Thoracic aorta (tissue), 2 donors: ENCODE measurements at places on chromosomes 13 and 19. TPM values are rescaled to one million over a fixed set of nuclear protein-coding genes. Genes with fewer than 3 reads are reported as not detected.

GRCh38 chr19:7386308-7386707 lies 37.6 kb downstream of the ARHGEF18 start:
- no peaks in the 10 kb centered on the region for H3K4me1 ChIP-seq
- no peak overlapping the region for H3K4me3 ChIP-seq
- no peaks in the 10 kb centered on the region for H3K36me3 ChIP-seq
- no peaks in the 10 kb centered on the region for H3K27me3 ChIP-seq

- no peak for DNase-seq
- H3K27ac ChIP-seq = no peak overlapping the region
- peaks cover 53% of the 10 kb centered on the region for H3K27me3 ChIP-seq
- H3K4me1 ChIP-seq = no peaks in the 10 kb centered on the region
- no peaks in the 10 kb centered on the region for H3K36me3 ChIP-seq
These were observed 14.9 kb downstream of the ZIC2 start for GRCh38 chr13:99996381-99996973.

GRCh38 chr19:53865523-53865917 lies 2.2 kb upstream of the MYADM start:
- peak overlapping the region; percentile 88 for H3K4me3 ChIP-seq
- no peak for DNase-seq
- peak overlapping the region; percentile 40 for H3K27ac ChIP-seq
- peaks cover 17% of the 10 kb centered on the region for H3K4me1 ChIP-seq
- no peaks in the 10 kb centered on the region for H3K27me3 ChIP-seq
- no peaks in the 10 kb centered on the region for H3K36me3 ChIP-seq

DNA sequence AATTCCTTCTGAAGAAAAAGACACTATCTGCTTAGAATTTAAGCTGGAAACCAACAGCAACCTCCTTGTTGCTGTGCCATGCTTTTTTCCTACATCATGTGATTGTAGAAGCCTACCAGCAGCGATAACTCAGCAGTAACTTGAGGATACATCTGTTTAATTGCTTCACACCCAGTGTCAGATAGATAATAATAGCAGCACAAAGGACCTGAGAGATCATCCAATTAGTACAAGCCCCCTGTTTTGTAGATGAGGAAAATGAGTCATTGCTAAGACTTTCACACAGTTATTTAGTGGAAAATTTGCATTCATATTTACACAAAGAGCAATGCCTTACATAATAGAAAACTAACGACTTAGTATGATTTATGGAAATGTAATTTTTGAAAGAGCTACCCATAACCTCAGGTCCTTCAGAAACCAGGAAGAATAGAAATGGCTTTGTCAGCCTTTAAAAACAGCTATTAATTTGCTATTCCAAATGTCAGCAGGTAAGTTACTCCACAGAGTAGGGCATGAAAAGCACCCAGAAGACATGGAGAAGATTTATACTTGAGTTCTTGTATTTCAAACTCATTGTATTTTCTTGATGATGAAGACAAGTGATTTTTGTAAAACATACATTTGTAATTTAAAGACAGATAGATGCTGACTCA lies 93.7 kb upstream of the SGCG start:
- DNase-seq = no peak
- no peak overlapping the region for H3K4me3 ChIP-seq
- H3K4me1 ChIP-seq = no peaks in the 10 kb centered on the region
- no peaks in the 10 kb centered on the region for H3K27me3 ChIP-seq

DNA sequence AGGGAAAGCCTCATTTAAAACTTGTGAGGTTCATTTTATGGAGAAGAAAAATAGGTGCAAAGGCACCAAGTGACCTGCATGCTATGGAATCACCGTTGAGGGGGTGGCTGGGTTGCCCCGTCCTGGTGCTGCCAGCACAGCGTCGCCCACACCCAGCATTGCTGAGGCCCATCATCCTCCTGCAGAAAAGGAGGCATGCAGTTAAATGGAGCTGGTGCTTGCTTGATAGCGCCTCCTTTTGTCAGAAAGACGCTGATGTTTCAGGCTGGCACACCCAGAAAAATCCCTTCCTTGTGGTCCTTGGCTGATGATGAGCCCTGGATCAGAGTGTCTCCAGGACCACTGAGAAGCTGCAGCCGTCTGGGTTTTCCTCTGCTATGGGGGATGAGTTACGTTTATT lies 36.9 kb downstream of the DHRS12 start:
- peak overlapping the region; percentile 81 for H3K27ac ChIP-seq
- H3K36me3 ChIP-seq = no peaks in the 10 kb centered on the region
- DNase-seq = no peak
- peaks cover 26% of the 10 kb centered on the region for H3K4me1 ChIP-seq
- no peaks in the 10 kb centered on the region for H3K27me3 ChIP-seq
- no peak overlapping the region for H3K4me3 ChIP-seq

DNA sequence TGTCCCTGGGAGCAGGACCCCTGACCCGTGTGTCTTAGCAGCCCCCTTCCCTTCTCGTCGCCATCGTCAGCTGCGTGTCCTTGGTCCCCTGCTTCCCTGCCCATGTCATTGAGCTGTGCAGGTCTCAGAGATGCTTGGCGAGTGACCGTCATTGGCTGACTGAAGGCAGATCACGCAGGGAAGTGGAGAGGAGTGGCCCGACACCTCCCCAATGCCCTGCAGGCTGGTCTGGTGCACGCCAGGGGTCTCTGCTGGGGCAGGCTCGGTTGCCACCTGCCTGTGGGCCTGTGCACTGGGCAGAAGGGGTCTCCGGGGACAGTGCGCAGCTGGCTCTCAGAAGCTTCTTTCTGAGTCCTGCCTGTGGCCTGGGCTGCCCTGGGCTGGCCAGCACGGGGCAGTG lies 6.2 kb downstream of the GNA11 start:
- H3K4me3 ChIP-seq = no peak overlapping the region
- H3K36me3 ChIP-seq = no peaks in the 10 kb centered on the region
- no peak overlapping the region for H3K27ac ChIP-seq
- peaks cover 82% of the 10 kb centered on the region for H3K4me1 ChIP-seq
- H3K27me3 ChIP-seq = no peaks in the 10 kb centered on the region
- DNase-seq = no peak

DNA sequence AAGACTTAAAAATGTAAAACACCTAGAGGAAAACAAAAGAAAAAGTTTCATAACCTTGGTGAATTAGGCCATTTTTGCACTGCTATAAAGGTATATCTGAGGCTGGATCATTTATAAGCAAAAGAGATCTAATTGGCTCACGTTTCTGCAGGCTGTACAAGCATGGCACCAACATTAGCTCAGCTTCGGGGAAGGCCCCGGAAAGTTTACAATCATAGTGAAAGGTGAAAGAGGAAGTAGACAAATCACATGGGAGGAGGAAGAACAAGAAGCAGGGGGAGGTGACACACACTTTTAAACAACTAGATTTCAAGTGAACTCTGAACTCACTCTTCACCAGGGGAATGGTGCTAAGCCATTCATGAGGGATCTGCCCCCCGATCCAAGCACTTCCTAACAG lies 1358.5 kb upstream of the PCDH9 start:
- H3K27ac ChIP-seq = no peak overlapping the region
- no peak overlapping the region for H3K4me3 ChIP-seq
- no peak for DNase-seq
- H3K4me1 ChIP-seq = no peaks in the 10 kb centered on the region

DNA sequence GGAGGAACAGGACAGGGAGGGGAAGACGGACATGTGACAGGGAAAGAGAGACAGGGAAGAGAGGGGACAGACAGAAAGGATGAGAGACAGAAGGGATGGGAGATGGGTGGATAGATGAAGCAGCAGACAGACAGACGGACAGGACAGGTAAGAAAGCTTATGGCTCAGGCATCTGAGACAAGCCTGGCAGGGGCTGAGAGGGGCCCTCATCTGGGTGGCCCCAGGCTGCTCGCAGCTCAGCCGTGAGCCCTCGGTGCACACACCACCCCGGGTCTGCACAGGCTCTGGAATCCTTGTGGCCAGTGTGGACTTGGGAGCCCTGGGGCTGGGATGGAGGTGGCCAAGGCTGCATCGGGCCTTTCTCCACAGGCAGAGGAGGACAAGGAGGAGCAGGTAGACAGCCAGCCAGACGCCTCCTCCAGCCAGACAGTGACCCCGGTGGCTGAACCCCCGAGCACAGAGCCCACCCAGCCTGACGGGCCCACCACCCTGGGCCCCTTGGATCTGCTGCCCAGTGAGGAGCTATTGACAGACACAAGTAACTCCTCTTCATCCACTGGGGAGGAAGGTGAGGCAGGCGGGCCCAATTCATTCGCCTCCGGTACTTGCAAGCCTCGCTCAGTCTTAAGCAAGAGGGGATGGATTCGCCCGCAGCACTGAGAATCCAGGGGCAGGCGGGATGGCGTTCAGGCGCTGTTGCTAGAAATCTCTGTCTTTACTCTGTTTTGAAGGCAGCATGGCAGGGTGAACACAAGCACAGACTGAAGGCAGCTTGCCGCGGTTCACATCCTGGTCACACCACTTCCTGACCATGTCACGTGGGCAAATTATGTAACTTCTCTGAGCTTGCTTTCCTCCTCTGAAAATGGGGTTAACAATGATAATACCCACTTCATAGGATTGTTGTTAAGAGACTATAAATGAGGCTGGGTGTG lies 14.0 kb downstream of the GRAMD1A start:
- no peak for DNase-seq
- H3K36me3 ChIP-seq = peaks cover 64% of the 10 kb centered on the region
- no peak overlapping the region for H3K27ac ChIP-seq
- peaks cover 4% of the 10 kb centered on the region for H3K4me1 ChIP-seq
- no peaks in the 10 kb centered on the region for H3K27me3 ChIP-seq

- DNase-seq = no peak
- H3K36me3 ChIP-seq = peaks cover 15% of the 10 kb centered on the region
- no peaks in the 10 kb centered on the region for H3K27me3 ChIP-seq
- H3K4me3 ChIP-seq = no peak overlapping the region
- H3K4me1 ChIP-seq = peaks cover 37% of the 10 kb centered on the region
These were observed 91.8 kb upstream of the RAP2A start for GRCh38 chr13:97342136-97342535.

DNA sequence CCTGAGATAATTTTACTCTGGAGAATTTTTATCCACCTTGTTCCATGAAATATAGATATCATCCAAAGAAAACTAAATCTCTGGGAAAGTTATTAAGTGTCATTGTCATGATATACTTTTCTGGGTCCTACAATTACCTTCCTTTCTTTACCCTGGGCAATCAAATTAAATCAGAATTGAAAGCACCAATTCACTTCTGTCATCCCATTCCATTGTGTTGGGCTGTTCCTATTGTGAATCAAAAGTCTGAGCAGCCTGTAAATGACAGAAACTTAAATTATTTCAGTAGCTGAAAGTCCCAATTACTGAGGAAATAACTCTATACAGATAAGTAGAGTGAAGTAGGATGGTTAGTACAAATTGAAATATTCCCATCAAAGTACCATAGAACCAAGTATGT lies 1284.2 kb downstream of the EFNB2 start:
- DNase-seq = no peak
- no peaks in the 10 kb centered on the region for H3K4me1 ChIP-seq
- H3K36me3 ChIP-seq = no peaks in the 10 kb centered on the region
- no peak overlapping the region for H3K27ac ChIP-seq
- H3K4me3 ChIP-seq = no peak overlapping the region

- no peaks in the 10 kb centered on the region for H3K36me3 ChIP-seq
- peak overlapping the region; percentile 91 for H3K4me3 ChIP-seq
- DNase-seq = peak; percentile 98
These were observed 471 bp upstream of the TMTC4 start for GRCh38 chr13:100674872-100675660.

- no peak for DNase-seq
- H3K4me1 ChIP-seq = no peaks in the 10 kb centered on the region
- H3K27ac ChIP-seq = no peak overlapping the region
- H3K27me3 ChIP-seq = no peaks in the 10 kb centered on the region
- no peaks in the 10 kb centered on the region for H3K36me3 ChIP-seq
These were observed 8.8 kb upstream of the CD22 start for GRCh38 chr19:35320065-35320713.

DNA sequence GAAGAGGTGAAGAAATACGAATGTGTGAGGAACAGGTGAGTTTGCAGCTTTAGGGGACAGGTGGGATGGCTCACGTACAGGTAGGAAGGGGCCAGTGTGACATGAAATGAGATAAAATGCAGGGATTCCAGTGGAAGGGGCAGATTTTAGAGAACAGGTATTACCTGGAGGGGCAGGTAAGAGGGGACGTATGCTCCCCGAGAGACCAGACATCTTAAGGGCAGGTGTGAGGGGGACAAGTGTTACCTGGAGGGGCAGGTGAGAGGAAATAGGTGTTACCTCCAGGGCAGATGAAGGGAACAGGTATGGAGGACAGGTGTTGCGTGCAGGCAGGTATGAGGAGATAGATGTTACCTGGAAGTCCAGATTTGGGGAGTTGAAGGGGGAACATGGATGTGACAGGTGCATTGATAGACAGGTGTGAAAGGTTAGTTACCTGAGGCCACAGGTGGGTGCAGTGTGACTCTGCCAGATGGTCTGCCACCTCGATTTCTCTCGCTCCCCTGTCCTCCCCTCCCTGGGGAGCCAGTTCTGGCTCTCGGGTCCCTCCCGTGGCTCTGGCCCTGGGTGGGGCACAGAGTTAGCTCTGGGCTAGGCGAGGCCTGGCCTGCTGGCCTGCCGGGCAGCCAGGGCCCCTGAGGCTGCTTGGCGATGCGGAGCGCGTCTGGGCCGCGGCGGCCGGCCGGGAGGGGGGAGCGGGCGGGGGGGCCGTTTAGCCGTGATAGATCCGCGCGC lies 2.1 kb downstream of the ERFL start:
- H3K36me3 ChIP-seq = no peaks in the 10 kb centered on the region
- no peak overlapping the region for H3K27ac ChIP-seq
- no peak for DNase-seq

DNA sequence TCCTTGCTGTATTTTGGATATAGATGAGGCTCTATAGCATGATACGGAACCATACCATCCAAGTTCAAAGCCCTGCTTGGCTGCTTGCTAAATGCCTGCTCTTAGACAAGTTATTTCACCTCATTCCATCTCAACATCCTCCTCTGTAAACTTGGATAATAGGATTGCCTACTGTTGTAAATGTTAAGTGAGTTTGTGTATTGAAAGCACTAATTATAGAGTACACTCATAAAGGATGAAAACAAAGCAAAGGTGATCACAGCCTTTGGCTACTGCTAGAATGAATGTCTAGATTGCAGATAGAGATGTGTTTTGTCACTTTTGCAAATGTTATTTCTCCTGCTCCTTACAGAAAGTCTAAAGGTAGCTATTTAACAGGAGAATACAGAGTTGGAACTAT lies 34.3 kb upstream of the STARD13 start:
- no peak overlapping the region for H3K27ac ChIP-seq
- no peaks in the 10 kb centered on the region for H3K27me3 ChIP-seq
- H3K4me3 ChIP-seq = no peak overlapping the region
- no peak for DNase-seq

Gene ZNF560
- not detected for total RNA-seq

Gene TMEM59L
- 3.2 TPM for total RNA-seq

Gene CXCL17
- total RNA-seq = 1.6 TPM

Gene COL5A3
- 14.3 TPM for total RNA-seq

Gene LGALS7
- not detected for total RNA-seq

Gene ELSPBP1
- total RNA-seq = not detected
